ENCODE measurements at places on chromosomes 3 and 15.

GRCh38 chr3:123310741-123311140 is 109.0 kb downstream of the SEC22A start:
- DNase-seq, result no peak

DNA sequence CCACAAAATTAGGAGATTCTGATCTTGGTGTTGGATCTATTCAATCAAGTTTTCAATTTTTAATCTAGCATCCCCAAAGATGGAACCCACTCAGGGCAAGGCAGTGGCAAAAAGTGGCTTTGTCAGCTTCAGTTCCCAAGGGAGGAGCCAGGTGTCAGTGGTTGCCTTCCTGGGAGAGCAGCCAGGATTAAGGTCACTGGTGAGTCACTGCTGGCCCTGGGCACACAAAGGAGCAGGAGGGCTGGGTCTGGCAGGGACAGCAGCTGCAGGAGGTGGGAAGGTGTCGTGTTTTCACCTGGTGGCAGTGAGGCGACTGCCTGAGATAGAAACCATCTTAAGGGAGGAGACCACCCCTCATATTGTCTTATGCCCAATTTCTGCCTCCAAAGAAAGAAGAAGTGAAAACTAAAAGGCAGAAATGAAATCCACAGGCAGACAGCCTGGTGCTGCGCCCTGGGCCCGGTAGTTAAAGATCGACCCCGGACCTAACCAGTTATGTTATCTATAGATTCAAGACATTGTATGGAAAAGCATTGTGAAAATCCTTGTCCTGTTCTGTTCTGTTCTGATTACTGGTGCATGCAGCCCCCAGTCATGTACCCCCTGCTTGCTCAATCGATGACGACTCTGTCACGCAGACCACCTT is 5.9 kb upstream of the KLHL25 start:
- DNase-seq, result no peak

DNA sequence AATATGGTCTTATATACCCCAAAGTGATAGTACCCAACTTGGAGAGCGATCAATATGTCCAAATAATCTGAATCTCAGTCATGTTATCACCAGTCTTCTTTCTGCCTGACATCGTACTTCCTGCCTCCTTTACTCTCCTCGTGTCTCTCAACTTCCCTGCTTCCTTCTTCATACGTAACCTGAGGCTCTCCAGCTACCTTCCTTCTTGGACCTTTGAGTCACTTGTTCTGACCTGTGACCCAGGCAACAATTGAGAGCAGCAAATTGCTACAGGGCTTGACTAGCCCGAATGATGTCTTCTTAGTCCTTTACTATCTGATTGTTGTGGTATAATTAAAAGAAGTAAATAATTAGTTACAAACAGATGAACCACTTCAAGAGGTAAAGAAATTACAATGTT is 145.9 kb upstream of the MBNL1 start:
- no peak for DNase-seq

GRCh38 chr3:184290331-184290730 is 8.7 kb upstream of the PSMD2 start:
- no peak for DNase-seq

DNA sequence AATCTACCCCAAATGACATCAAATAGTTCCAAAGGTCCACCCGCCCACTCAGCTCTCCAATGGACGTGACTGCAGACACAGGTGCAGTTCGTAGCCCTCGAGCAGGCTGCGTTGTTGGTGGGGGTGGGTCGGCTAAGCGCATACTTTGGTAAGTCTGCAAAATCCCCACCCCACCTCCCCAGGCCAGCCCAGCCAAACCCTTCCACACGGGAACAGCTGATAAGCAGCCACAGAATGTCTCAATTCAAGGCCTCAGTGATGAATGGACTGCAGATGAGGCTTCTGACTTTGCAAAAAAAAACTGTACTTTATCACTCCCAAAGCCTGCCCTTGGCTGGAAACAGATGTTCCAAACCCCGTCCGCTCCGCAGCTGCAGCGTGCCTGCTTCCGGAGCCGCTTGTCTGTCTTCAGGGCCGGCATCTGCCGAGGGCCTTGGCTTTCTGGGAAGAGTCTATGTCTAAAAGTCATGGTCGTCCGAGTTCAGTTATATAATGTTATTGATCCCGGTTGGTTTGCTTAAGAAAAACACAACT is 38.2 kb downstream of the PCSK6 start:
- DNase-seq, result no peak

GRCh38 chr15:25248583-25249235 is 190.1 kb downstream of the UBE3A start:
- no peak for DNase-seq

DNA sequence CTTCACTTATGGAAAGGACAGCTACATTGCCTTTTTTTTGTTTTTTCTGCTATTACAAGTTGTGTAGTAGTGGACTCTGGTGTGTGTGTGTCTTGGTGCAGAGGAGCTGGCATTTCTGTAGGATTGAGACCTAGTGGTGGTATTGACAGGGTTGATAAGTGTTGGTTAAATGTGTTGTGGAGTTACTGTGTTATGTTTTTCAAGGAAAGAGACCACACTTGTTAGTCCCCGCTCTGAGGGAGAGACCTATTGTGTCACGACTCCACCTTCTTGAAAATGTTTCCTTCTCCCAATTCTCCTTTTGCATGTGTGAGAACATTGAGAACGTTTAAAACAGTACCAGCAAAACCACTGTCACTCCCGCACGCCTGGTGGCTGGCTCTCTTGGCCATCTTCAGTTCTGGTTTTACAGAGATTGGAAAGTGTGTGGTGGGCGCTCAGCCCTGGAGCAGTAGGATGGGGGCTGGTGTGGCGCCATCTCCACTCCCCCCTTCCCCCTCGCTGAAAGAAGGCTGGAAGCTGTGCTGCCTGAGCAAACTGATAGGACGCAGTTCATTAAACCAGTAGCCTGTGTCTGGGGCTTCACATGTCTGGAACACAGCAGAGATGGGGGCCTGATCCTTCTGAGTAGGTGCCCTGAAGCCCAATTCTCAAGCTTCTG is 5.5 kb downstream of the KLF13 start:
- no peak for DNase-seq

- DNase-seq, result peak; percentile 69
These were observed 59.2 kb upstream of the HERC1 start for GRCh38 chr15:63892794-63893441.

- DNase-seq, result no peak
These were observed 116.0 kb downstream of the LIPC start for GRCh38 chr15:58547628-58548307.

DNA sequence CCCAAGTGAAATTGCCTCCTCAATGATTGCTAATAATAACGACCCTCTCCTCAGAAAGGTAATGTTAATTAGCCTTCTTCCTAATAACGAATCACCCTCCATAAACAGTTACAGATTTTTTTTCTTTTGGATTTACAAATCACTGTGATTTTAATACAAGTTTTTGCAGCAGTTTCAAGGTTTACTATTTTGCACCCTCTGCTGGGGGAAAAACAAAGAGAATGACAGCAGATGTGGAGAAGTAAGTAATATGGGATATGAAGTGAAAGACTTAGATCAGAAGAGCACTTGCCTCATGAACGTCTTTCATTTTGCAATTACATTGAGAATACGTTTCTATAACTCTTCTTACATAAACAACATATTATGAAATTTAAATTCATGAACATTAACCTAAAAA is 16.1 kb upstream of the CNTN3 start:
- DNase-seq, result no peak

DNA sequence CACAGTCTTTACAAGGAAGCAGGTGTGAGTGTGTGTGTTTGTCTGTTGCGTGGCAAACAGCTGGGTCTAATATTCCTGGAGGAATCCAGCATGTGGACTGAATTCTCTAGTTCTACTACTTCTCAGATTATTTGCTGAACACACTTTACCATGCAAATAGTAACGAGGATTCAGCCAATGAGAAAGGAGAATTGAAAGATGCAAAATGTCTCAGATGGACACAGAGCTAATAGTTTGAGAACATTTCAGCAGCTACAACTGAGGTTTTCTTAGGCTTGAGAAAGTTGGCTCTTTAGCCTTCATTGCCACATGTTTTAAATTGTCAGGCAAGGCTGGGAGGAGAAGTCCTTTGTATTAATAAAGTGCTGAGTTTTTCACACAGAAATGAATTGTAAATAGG is 568.0 kb upstream of the MDFIC2 start:
- no peak for DNase-seq

DNA sequence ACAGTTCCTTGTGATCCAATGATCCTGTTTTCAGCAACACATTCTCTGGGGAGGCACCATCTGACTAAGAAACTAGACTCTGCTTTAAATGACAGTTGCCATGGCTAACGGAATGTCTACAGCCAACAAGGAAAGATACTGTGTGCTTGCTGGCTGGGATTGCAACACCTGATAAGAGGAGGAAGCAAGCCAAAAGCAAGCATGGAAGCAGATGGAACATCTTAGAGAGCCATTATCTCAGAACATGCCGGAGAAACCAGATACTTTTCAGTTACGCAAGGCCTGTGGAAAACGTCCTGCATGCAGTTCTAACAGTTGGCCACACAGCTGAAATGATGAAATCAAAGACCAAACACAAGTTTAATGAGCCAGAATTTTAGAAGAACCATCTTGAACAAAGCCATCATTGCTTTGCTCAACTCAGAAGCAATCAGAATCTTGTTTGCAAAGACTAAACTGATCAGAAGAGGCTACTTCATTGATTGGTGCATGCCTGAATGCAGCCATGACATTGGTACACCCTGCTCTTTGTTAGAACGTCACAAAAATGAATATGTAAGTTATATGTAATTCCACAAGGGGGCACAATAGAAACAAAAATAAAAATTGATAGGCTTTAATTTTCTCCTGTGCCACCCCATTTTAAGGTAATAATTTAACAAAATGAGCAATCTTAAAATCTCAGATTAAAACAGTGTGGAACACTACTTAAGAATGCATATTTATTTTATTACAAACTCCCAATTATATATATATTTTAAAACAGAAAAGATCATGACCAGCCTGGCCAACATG is 50.8 kb downstream of the GXYLT2 start:
- DNase-seq, result no peak
